ENCODE measurements at places on chromosomes 16 and 17. TPM values are rescaled to one million over a fixed set of nuclear protein-coding genes. Genes with fewer than 3 reads are reported as not detected.
A peak's percentile ranks its signal among the peaks of the same experiment; 100 is the strongest.

The GJC1 gene
- total RNA-seq = 2.7 TPM

The NQO1 gene
- 22.6 TPM for total RNA-seq

The NOL11 gene
- 64.7 TPM for total RNA-seq

The UTS2R gene
- 0.16 TPM for total RNA-seq

The KRT33B gene
- total RNA-seq = not detected

The PLD6 gene
- total RNA-seq = 5.2 TPM

DNA sequence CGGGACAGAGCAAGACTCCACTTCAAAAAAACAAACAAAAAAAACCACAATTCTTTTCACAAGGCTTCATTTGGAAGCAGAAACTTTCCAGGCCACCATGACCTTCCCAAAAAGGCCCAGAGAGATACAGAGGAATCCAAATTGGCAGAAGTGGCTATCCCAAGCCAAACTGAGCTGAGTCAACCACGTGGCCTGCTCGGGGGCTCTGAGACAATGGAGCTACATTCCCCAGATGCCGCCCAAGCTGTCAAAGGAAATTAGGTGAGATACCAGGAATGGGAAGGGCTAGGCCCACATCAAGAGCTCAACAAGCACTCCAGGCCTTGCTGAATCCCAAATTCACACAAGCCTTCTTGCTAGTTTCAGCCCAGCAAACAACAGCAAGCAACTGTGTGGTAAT, 5.7 kb upstream of the EXOSC6 start:
- H3K27me3 ChIP-seq = no peaks in the 10 kb centered on the region
- peaks cover 8% of the 10 kb centered on the region for H3K4me1 ChIP-seq
- no peak overlapping the region for H3K4me3 ChIP-seq
- no peak overlapping the region for H3K27ac ChIP-seq
- H3K36me3 ChIP-seq = peaks cover 54% of the 10 kb centered on the region
- no peak for DNase-seq

DNA sequence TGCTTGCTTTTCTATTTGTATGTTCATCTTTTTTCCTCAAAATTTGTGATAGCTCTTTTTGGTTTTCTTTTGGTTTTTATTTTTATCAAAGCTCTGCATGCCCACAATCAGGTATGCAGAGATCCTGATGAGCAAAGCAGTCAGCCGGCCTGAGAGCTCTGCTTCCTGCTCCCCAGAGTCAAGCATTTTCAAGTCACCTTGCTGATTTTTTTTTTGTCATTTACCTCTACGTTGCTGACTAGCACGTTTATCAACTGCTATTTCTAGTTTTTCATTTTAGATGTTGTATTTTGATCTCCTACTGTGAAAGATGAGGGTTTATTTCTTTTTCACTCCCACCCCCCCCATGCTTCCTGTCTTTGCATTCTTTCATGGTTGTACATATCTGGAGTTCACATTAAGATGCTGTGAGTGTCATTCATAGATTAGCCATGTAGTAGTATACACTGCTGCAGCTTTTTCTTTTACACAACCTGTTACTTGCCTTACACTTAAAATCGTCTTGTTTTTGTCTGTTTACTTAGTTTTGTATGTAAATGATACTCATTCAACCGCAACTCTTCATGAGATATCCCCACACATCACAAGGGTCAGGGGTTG, 196.2 kb downstream of the LGALS9B start:
- no peak overlapping the region for H3K4me3 ChIP-seq
- H3K27ac ChIP-seq = peak overlapping the region; percentile 11
- no peak for DNase-seq
- peaks cover 45% of the 10 kb centered on the region for H3K4me1 ChIP-seq
- peaks cover 3% of the 10 kb centered on the region for H3K36me3 ChIP-seq

DNA sequence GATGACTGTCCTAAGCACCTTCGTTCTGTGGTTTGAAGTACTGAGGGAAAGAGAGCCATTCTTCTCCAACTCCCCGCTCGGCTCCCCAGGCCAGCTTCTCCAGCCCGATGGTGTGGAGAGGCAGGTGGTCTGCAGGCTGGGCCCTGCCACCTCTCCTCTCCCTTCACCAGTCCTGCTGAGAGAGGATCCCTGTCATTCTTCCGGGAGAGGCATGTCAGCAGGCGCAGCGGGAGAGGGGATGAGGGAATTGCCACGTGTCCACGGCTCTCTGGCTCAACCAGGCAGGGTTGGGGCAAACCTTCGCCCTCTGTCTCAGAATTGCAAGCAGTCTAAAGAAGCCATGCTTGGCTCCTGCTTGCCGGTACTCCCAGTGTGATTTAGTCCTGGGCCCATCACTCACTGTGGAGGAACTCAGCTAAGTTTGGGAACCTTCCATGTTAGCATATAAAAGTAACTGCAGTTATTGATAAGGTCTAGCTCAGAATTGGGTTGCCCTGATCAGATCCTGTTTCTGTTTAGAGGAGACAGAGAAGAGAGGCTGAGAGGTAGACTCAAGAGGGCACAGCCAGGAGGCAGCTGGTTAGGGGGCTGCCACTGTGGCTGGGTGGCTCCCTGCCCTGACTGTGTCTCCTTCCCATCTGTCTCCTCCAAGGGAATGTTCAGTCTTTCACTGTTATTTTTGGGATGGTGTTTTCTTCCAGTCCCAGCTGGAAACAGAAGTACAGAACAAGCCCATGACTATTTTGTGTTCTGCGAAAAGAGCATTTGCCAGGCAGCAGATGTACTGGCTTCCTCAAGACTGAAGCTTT, 17.4 kb downstream of the HS3ST3B1 start:
- H3K36me3 ChIP-seq = peaks cover 2% of the 10 kb centered on the region
- H3K4me1 ChIP-seq = peaks cover 28% of the 10 kb centered on the region
- no peak overlapping the region for H3K4me3 ChIP-seq

DNA sequence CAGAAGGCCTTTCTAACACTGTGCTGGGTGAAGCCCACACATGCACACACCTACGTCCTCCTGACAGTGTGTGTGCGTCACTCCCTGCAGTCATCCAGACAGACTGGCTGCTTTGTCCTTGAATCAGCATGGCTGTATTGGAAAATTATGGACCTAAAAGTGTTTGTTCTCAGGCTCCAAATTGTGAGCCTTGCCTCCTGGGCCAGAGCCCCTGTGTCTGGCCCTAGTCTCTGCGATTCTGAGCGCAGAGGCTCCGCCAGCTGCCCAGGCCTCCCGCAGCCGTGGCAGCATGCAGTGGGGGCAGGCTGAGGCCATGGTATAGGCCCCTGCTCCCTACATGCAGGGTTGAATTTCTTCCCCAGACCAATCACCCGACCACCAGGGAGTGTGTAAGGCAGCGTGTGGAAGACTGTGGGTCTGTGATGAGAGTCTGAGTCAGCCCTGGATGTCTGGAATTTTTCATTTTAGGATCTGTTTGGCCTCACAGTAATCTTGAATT, 166.9 kb downstream of the LGALS9B start:
- no peak overlapping the region for H3K27ac ChIP-seq
- no peaks in the 10 kb centered on the region for H3K4me1 ChIP-seq
- no peak overlapping the region for H3K4me3 ChIP-seq
- H3K36me3 ChIP-seq = peaks cover 2% of the 10 kb centered on the region

- H3K36me3 ChIP-seq = peaks cover 22% of the 10 kb centered on the region
- H3K4me3 ChIP-seq = no peak overlapping the region
- no peak for DNase-seq
Observed at GRCh38 chr16:53681354-53681753, 22.3 kb downstream of the RPGRIP1L start.

- H3K27ac ChIP-seq = no peak overlapping the region
- no peaks in the 10 kb centered on the region for H3K36me3 ChIP-seq
- H3K27me3 ChIP-seq = peaks cover 5% of the 10 kb centered on the region
Observed at GRCh38 chr17:6078458-6078871, 8.3 kb downstream of the WSCD1 start.

DNA sequence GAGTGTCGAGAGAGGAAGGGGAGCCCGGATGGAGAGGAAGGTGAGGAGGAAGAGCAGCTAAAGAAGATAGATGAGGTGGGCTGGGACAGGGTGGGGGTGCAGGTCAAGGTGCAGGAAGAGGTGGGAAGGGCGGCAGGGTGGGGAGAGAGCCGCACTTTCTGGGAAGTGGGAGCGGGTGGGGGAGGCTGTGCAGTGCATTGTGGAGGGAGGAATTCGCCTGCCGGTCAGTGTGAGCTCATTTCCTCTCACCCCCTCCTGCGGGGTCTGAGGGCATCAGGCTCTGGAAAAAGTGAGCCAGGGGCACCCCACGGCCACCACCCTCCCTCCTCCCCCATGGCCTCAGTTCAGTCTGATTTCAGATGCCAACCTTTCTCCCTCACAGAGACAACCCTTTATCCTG, 2.5 kb upstream of the ARHGAP23 start:
- H3K36me3 ChIP-seq = no peaks in the 10 kb centered on the region
- peaks cover 67% of the 10 kb centered on the region for H3K27me3 ChIP-seq
- peaks cover 7% of the 10 kb centered on the region for H3K4me1 ChIP-seq
- no peak overlapping the region for H3K27ac ChIP-seq

DNA sequence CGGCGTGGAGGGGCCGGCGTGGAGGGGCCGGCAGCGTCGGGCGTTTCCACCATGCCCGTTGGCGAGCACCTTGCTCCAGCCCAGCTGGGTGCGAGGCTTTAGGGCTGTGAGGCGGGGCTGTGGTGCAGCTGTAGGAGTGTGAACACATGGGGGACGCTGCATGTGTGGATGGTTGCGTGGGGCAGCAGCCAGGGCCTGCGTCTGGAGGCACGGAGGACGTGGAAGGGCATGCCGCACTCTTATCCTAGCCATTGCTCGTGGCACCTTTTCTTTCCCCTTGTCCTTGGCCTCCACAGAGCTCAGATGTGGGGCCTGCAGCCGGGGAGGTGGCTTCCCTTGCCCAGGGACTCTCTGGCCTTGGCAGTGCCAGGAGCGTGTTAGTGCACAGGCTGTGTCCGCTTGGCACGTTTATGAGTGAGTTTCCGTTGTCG, 47.8 kb downstream of the PDPK1 start:
- H3K27ac ChIP-seq = no peak overlapping the region
- no peaks in the 10 kb centered on the region for H3K27me3 ChIP-seq
- H3K4me1 ChIP-seq = peaks cover 10% of the 10 kb centered on the region
- H3K4me3 ChIP-seq = no peak overlapping the region

DNA sequence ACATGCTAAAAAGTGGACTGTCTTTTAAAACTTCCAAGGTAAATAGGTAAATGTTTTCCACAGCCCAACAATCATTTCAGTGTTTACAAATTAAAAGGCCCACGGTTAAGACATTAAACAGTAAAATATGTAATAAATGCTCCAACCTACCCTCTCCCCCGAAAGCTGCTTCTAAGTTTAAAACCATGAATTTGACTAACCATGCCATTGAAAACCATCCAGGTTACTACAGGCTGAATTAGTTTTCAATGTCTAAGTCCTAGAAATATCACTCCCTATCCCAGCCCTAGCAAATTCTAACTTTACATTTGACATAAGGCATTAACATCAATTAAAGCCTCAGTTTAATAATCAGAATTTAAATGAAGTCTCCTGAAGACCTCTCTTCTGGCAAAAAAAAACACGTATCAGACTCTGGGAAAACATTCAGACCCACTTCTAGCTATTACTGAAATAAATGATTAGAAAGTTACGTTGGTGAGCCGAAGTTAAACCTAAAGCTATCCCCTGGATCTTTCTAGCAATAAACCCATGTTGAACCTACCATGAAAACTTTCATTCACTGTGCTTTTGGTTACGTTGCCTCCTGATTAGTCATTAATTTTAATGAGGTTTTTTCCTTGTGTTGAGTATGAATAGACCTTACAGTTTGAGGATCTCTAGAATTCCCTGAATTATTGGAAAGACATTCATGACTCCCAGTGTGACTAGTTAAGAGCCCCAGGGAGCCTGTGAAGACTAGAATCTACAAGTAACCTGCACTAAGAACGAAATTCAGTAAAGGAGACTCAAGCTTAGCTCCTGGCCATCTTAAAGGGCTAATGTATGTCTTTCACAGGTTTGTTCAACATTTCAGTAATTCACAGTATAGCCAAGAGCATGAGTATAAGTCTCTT, 1.7 kb upstream of the POLG2 start:
- no peak for DNase-seq
- peak overlapping the region; percentile 13 for H3K4me3 ChIP-seq
- peaks cover 79% of the 10 kb centered on the region for H3K4me1 ChIP-seq
- H3K27ac ChIP-seq = peak overlapping the region; percentile 95

- no peaks in the 10 kb centered on the region for H3K27me3 ChIP-seq
- H3K4me1 ChIP-seq = peaks cover 18% of the 10 kb centered on the region
- H3K36me3 ChIP-seq = peaks cover 1% of the 10 kb centered on the region
Observed at GRCh38 chr16:69410219-69410990, 14.0 kb upstream of the CYB5B start.

GRCh38 chr17:48596735-48597527, 3.4 kb upstream of the HOXB5 start:
- peaks cover 43% of the 10 kb centered on the region for H3K4me1 ChIP-seq
- peaks cover 87% of the 10 kb centered on the region for H3K27me3 ChIP-seq
- H3K36me3 ChIP-seq = no peaks in the 10 kb centered on the region
- no peak overlapping the region for H3K27ac ChIP-seq

GRCh38 chr16:71311553-71312158, 22.5 kb upstream of the CMTR2 start:
- no peaks in the 10 kb centered on the region for H3K4me1 ChIP-seq
- DNase-seq = no peak
- no peak overlapping the region for H3K4me3 ChIP-seq
- peaks cover 27% of the 10 kb centered on the region for H3K27me3 ChIP-seq
- no peaks in the 10 kb centered on the region for H3K36me3 ChIP-seq

DNA sequence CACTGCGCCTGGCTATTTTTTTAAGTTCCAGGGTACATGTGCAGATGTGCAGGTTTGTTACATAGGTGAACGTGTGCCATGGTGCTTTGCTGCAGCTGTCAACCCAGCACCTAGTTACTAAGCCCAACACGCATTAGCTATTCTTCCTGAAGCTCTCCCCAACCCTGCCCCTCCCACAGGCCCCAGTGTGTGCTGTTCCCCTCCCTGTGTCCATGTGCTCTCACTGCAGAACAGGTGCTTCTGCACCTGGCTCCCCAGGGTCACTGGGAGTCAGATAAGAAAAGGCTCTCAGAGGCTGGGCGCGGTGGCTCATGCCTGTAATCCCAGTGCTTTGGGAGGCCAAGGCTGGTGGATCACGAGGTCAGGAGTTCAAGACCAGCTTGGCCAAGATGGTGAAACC, 6.2 kb downstream of the HASPIN start:
- no peak overlapping the region for H3K4me3 ChIP-seq
- no peak overlapping the region for H3K27ac ChIP-seq
- peaks cover 35% of the 10 kb centered on the region for H3K36me3 ChIP-seq
- peaks cover 31% of the 10 kb centered on the region for H3K4me1 ChIP-seq

GRCh38 chr17:70166615-70167014, 2.7 kb upstream of the KCNJ2 start:
- H3K4me1 ChIP-seq = peaks cover 17% of the 10 kb centered on the region
- H3K36me3 ChIP-seq = no peaks in the 10 kb centered on the region
- H3K27ac ChIP-seq = no peak overlapping the region

GRCh38 chr17:44749076-44749979, 9.5 kb upstream of the ADAM11 start:
- no peak overlapping the region for H3K27ac ChIP-seq
- H3K4me1 ChIP-seq = no peaks in the 10 kb centered on the region
- H3K27me3 ChIP-seq = no peaks in the 10 kb centered on the region
- no peak overlapping the region for H3K4me3 ChIP-seq

GRCh38 chr17:52170963-52171572, 12.6 kb upstream of the CA10 start:
- H3K36me3 ChIP-seq = no peaks in the 10 kb centered on the region
- no peak overlapping the region for H3K27ac ChIP-seq
- H3K27me3 ChIP-seq = no peaks in the 10 kb centered on the region
- H3K4me3 ChIP-seq = no peak overlapping the region
- DNase-seq = no peak
- no peaks in the 10 kb centered on the region for H3K4me1 ChIP-seq

GRCh38 chr16:53678756-53679343, 24.8 kb downstream of the RPGRIP1L start:
- H3K27me3 ChIP-seq = no peaks in the 10 kb centered on the region
- no peaks in the 10 kb centered on the region for H3K4me1 ChIP-seq
- peaks cover 12% of the 10 kb centered on the region for H3K36me3 ChIP-seq
- no peak overlapping the region for H3K4me3 ChIP-seq

- no peak overlapping the region for H3K27ac ChIP-seq
- peaks cover 17% of the 10 kb centered on the region for H3K4me1 ChIP-seq
- no peaks in the 10 kb centered on the region for H3K36me3 ChIP-seq
- H3K27me3 ChIP-seq = no peaks in the 10 kb centered on the region
- H3K4me3 ChIP-seq = no peak overlapping the region
Observed at GRCh38 chr17:64739316-64740058, 77.4 kb upstream of the SMURF2 start.
